IgD-negative memory B cell (primary cell): ENCODE measurements at places on chromosomes 13 and 19. TPM values are rescaled to one million over a fixed set of nuclear protein-coding genes. Genes with fewer than 3 reads are reported as not detected.

The IQCN gene
- polyA plus RNA-seq: 1.4 TPM

The CPB2 gene
- polyA plus RNA-seq: 0.14 TPM

The APOE gene
- not detected for polyA plus RNA-seq

The CASP14 gene
- polyA plus RNA-seq: not detected

The CDC34 gene
- 20.1 TPM for polyA plus RNA-seq

The MYH14 gene
- polyA plus RNA-seq: not detected

The FXYD7 gene
- polyA plus RNA-seq: 4.2 TPM

The ZNF99 gene
- not detected for polyA plus RNA-seq

The NLRP4 gene
- polyA plus RNA-seq: not detected

The LRG1 gene
- polyA plus RNA-seq: 0.81 TPM

The GPR42 gene
- polyA plus RNA-seq: not detected

The ZNF460 gene
- polyA plus RNA-seq: 10.2 TPM

The SIAH3 gene
- polyA plus RNA-seq: not detected

The IGFL3 gene
- not detected for polyA plus RNA-seq

The ZNF541 gene
- not detected for polyA plus RNA-seq

The ZNF540 gene
- polyA plus RNA-seq: 5.1 TPM
